ENCODE measurements at places on chromosomes 3 and 15.

DNA sequence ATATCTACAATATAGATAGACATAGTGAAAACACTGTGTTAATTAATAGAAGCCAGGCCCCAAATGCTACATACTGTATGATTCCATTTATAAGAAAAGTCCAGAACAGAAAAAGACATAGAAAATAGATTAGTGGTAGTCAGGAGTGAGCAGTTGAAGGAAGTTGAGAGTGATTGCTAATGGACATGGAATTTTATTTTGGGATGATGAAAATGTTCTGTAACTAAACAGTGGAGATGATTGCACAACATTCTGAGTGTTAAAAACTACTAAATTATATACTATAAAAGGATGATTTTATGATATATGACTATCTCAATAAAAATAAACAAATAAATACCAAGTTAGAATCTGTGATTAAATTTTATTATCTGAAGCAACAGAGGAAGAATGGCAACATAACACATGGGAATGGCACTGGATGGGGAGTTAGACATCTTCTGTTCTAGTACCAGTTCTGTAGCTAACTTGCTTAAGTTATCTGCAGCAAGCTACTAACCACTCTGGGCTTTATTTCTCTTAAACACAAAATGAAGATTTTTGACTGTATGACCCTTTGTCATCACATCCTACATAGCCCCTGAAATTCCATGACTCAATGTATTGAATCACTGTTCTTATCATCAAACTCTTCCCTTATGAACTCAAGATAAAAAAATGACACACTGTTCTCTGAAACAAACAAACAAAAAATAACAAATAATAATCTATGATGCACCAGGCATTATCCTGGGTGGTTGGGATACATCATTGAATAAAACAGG lies 612.7 kb downstream of the TBL1XR1 start:
- DNase-seq: no peak

GRCh38 chr3:187709155-187709554 lies 6.8 kb upstream of the RTP2 start:
- DNase-seq: no peak

DNA sequence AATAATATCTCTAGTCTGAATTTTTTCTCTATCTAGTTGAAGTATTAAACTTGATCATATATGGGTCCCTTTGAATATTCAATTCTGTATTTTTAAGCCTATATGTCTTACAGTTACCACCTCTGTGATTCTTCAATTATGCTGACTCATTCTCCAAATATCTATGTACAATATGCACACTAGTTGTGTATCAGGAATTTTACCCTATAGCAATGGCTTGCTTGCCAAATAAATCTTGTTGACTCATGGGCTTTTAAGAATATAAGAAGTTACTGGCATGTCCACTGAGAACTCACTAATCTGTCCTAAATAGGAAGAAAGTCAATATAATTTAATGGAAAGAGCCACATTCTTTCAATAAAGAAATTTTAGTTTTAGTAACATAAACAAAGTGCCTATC lies 656.3 kb downstream of the RBMS3 start:
- peak; percentile 8 for DNase-seq

- DNase-seq: no peak
Observed at GRCh38 chr3:114668099-114668498, 374.3 kb downstream of the TIGIT start.

- no peak for DNase-seq
Observed at GRCh38 chr15:29065571-29065970, 179.8 kb downstream of the APBA2 start.

DNA sequence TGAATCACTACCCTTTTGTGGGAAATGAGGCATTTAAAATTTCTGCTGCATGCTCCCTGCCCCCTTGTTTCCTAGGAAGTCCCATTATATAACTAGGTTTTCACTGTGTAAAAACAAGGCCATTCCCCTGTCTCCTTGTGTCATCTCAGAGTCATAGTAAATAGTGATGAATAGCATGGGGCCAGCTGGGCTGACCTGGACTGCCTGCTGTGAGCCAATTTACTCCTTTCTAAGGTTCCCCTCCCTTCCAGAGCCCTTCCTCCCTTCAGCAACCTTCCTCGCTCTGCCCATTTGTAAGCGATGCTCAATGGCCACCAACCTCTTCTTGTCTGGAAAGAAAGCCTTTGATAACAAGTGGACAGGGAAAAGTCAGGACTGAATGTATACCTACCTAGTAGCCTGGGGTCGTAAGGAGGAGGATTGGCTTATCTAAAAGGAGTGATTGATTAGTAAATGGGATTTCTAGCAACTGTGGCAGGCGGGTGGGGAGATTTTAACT lies 11.7 kb downstream of the ITGA11 start:
- no peak for DNase-seq

DNA sequence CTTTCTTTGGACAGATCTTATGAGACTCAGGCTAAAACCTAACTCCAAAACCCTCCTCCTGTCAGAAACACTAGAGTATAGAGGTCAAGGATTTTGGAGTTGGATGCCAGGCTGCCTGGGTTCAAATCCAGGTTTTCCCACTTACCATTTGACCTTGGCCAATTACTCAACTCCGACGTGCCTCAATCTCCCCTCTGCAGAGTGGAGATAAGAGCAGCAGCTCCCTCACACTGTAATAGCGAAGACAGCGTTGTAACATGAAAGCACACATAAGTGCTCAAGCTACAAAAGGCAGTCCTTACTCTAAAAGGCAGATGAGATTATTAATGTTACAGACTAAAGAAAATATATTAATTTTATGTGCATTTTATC lies 90.1 kb downstream of the IGF2BP2 start:
- no peak for DNase-seq

- no peak for DNase-seq
Observed at GRCh38 chr15:25894371-25894902, 31.3 kb upstream of the ATP10A start.

DNA sequence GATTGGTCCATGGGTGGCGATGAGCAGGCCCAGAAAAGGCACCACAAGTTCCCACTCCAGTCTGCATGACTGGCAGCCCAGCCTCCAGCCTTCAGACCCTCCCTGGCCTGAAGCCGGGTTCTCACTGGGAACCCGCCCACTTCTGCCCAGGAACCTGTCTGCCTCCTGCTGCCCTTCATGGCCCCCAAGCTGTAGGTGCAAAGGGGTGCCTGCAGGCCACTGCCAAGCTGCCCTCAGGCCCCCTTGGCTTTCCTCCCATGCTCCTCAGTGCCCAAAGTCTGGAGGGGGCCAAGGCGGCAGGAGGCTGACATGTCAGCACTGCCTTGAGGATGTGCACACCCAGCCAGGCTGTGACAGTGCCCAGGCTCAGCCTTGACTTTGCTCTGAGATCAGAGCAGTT lies 488.5 kb upstream of the THBS1 start:
- no peak for DNase-seq

GRCh38 chr15:49492830-49493229 lies 69.8 kb downstream of the FGF7 start:
- DNase-seq: no peak

GRCh38 chr3:101120039-101120438 lies 126.8 kb upstream of the ABI3BP start:
- DNase-seq: no peak

- no peak for DNase-seq
Observed at GRCh38 chr3:107468782-107469181, 54.0 kb upstream of the BBX start.

GRCh38 chr3:14275962-14276909 lies 97.6 kb downstream of the LSM3 start:
- DNase-seq: no peak

DNA sequence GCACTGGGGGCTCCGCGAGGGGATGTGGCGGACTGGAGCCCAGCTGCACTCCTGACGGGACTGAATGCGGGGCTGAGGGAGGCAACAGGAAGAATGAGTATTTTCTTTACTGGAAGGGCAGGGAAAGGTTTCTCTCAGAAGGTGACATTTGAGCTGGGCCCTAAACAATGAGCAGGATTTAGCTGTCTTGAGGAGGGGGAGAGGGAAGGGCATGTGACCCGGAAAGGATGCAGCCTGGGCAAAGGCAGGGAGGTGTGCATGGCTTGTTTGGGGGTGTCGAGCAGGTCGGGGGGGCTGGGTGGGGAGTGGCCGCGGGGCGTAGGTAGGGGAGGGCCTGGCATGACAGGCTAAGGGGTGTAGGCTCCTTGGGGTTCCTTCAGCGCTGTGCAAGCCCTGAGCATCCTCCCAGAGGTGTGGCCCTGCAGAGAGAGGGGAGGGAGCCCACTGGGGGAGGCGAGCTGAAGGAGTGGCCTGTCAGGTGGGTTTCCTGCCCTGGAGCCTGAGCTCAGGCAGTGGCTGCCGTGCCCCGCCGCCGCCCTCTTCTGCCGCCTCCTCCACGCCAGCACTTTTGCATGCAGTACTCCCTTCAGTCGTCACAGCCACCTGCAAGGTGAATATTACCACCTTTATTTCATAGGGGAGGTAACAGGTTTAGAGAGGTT lies 17.2 kb upstream of the ANKDD1A start:
- no peak for DNase-seq

GRCh38 chr3:55819005-55819404 lies 331.9 kb upstream of the WNT5A start:
- DNase-seq: no peak

DNA sequence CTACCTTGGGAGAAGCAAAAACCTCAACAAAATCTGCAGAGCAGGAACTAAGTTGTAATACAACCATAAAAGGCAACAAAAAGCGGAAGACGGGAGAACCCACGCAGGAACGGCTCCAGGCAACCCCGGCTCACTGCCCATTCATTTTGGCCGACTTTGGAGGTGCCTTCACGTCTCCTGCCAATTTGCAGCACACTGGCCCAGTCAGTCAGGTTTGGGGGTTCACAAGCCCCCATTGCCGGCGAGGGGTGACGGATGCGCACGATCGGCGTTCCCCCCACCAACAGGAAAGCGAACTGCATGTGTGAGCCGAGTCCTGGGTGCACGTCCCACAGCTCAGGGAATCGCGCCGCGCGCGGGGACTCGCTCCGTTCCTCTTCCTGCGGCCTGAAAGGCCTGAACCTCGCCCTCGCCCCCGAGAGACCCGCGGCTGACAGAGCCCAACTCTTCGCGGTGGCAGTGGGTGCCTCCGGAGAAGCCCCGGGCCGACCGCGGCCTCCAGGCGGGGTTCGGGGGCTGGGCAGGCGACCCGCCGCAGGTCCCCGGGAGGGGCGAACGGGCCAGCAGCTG lies 463 bp downstream of the TERC start:
- DNase-seq: peak; percentile 48

DNA sequence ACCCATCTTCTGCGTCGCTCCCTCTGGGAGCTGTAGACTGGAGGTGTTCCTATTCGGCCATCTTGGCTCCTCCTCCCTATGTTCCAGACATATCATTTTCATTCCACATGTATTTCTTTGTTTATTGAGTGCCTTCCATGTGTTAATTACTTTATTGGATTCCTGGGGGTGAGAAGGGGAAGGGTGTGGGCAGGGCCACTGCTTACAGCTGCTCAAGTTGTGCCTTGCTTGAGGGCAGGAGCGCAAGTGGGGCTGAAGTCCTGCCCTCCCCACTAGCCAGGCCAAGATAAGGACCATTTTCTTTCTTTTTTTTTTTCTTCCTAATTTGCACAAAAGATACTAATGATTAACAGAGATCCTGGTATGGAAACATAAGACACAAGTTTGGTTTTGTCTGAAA lies 224.8 kb downstream of the LPP start:
- DNase-seq: no peak

GRCh38 chr3:12938258-12938711 lies 96.9 kb upstream of the RPL32 start:
- no peak for DNase-seq

GRCh38 chr15:34318277-34319079 lies 19.1 kb downstream of the SLC12A6 start:
- peak; percentile 52 for DNase-seq

GRCh38 chr15:64596701-64597476 lies 136.5 kb downstream of the ZNF609 start:
- DNase-seq: no peak
